EH (cell line): ENCODE measurements at places on chromosomes 12 and 14.

DNA sequence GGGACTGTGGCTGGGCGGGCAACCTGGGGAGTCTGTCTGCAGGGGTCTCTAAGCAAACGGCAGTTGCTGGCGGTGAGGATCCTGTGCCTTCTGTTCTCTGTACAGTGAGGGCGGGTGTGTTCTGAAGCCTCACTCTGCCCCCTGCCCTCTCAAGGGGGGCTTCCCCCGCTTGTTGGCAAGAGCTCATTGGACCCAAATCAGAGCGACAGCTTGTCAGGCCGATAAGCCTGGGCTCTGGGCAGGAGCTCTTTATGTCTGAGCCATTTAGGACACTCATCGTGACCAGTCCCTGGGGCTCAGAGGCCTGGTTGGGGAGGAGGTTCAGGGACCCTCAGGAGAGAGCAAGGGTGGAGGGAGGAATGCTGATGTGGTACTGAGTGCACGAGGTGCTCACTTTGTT lies 136.0 kb downstream of the TSPAN9 start:
- DNase-seq: no peak

GRCh38 chr12:23867794-23868193 lies 81.7 kb downstream of the SOX5 start:
- no peak for DNase-seq

DNA sequence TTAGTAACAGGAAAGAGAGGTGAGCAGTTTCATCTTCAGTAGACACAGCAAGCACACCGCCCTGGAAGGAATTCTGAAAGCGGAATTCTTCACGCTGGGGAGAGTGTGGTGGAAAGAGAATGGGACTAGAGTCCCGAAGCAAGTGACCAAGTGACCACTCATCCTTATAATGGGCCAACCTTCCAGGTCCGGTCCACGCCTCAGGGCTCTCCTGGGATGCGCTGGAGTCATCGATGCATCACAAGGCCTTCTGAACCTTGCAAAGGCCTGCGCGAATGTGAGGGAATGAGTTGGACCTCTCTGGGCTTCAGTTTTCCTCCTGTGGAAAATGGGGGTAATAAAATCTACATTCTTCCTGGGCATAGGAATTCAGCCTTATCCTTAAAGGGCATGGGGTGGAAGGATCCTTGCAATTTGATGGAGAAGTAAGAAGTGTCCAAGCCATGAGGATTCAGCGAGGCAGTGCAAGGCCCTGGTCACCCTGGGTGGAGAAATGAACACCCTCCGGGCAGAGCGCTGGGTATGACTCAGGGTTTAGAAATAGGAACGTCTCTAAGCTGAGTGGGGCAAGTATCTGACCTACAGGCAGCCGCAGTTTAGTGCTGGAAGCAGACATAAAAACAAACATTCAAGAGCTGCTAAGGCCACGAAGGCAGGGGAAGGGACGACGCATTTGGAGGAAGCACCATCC lies 97.7 kb downstream of the SETD3 start:
- peak; percentile 79 for DNase-seq

DNA sequence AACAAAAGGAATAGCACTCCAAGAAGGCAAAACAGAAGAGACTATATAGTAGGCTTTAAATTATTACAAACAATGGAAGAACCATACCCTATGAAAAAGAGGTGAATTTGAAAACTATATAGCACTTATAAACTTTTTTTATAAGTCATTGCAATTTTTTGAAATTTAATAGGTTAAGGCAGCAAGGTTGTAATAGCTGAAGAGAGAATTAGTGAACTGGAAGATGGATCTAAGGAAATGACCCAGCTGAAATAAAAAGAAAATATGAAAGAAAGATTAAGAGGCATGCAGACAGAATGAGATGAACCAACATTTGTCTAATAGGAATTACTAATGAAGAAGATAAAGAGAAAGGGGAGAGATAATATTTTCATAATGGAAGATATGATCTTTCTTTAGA lies 9.8 kb downstream of the TESC start:
- DNase-seq: no peak

- peak; percentile 95 for DNase-seq
Measured at GRCh38 chr14:94598816-94599655, 13.2 kb upstream of the SERPINA3 start.

DNA sequence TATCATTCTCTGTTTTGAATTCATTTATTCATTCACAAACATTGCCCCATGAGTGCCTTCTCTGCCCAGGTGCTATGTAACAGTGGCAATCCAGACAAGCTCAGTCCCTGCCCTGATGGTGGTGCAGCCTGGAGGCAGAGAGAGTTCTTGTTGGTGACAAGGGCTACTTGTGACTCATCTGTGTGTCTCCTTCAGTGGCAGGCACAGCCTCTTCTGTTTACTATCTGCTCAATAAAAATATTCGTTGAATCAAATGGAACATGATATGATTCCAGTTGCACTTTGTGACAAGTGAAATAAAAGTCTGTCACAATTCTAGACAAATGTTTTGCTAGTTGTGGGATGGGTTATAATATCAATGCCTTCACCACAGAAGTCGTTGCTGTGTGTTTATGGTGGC lies 20.6 kb upstream of the CPM start:
- DNase-seq: no peak

DNA sequence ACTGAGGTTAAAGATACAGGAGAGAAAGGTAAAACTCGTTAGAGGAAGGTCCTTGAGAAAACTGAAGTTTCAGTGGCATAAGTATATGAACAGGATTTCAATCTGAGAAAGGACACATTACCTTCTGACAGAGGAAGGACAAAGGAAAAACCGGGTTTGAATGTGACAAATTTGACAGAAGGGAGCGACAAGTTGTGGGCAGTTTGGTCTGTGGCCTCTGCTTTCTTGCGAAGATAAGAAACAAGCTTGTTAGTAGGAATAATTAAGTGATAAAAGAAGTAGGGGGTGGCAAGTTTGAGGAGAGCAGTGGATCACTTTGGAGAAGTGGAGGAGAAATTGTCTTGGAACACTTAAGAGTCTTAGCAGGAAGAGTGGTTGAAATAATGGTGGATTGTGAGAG lies 5.1 kb downstream of the MON2 start:
- DNase-seq: no peak

- no peak for DNase-seq
Measured at GRCh38 chr14:35861204-35861868, 35.2 kb downstream of the BRMS1L start.

DNA sequence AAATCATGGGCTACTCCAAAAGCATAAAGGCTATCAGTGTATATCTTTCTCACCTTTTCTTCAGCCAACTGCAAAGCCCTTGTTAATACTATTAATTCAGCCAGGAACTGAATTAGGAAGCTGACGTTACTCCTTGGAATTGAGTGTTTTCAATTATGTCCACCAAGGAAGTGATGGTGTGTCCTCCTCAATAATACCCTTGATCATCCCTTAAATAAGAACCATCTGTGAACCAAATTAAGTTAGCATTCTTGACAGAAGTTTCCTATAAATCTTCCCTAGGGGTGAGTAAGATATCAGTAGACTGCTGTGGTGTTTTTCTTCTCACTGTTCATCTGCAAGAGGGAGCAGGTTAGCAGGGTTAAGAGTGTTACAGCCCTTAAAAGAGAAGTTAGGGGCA lies 252.3 kb upstream of the AVPR1A start:
- peak; percentile 6 for DNase-seq

GRCh38 chr12:85956081-85956480 lies 82.0 kb downstream of the NTS start:
- DNase-seq: no peak

- DNase-seq: peak; percentile 93
Measured at GRCh38 chr14:92607702-92608429, 94.3 kb downstream of the RIN3 start.

DNA sequence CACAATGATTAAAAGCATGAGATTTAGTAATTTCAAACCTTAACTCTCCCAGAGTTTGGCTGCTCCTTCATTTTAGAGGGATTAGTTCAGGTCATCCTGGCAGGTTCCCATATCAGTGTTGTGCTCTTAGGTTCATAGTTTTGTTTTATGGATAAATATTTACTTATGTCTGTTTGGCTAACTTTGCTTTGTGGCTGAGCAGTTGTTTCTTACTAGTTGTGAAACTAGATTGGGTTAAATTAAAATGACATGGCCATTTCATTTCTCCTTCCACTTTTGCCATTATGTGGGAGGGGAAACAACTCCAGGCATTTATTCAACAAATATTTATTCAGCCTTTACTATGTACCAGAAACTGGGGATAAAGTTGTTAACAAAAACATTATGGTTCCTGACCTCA lies 158.8 kb downstream of the TMTC3 start:
- peak; percentile 11 for DNase-seq

DNA sequence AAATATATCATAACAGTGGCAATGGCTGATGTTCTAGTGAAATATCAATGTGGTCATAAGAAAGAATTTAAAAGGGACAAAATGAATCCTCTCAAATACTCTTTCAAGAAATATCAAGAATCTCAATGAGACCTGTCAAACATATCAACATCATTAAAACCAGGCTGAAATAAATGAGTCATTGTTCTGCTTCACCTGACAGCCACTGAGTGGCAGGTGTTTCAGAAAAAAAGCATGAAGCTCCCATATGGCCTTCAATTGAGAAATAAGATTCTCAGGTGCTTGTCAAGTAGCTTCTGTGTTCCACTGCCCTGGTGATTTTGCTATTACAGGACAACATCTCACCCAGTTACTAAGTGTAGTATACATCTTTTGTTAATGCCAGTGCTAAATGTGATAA lies 21.5 kb downstream of the ANAPC5 start:
- no peak for DNase-seq

GRCh38 chr14:65103150-65103760 lies 938 bp upstream of the MAX start:
- DNase-seq: no peak

GRCh38 chr14:31881531-31882310 lies 195.4 kb upstream of the ARHGAP5 start:
- DNase-seq: peak; percentile 34

GRCh38 chr14:30657050-30657449 lies 34.9 kb downstream of the SCFD1 start:
- no peak for DNase-seq

GRCh38 chr12:94309373-94309772 lies 150.3 kb downstream of the CEP83 start:
- no peak for DNase-seq

- peak; percentile 61 for DNase-seq
Measured at GRCh38 chr12:102215992-102216691, 18.5 kb upstream of the PMCH start.

GRCh38 chr12:105548626-105549025 lies 218.1 kb downstream of the C12orf75 start:
- DNase-seq: no peak

- no peak for DNase-seq
Measured at GRCh38 chr12:109793826-109794501, 39.2 kb downstream of the TRPV4 start.

DNA sequence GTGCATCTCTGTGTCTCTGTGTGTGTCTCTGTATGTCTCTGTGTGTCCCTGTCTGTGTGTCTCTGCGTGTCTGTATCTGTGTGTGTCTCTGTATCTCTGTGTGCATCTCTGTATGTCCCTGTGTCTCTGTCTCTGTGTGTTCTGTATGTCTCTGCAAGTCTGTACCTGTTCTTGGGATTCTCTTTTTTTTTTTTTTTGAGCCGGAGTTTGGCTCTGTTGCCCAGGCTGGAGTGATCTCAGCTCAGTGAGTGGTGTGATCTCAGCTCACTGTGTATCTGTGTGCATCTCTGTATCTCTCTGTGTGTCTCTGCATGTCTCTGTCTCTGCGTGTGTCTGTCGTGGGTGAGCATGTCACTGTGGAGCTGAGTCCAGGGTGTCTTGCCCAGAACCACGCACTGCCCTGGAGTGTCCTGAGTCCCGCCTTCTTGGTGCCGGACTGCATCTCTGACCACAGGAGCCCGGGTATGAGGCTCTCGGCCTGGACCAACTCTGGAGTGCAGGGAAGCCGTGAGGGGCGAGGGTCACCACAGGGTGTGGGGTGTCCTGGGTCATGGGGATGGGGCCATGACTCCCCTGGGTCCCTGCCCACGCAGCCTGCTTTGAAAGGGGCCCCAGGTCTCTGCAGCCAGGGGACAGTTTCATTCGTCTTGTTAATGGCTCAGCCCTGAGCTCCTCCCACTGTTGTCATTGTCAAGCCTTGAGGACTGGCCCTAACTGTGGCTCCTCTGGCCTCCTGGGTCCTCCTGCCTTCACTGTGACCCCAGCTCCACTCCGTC lies 11.8 kb downstream of the MYL2 start:
- no peak for DNase-seq

DNA sequence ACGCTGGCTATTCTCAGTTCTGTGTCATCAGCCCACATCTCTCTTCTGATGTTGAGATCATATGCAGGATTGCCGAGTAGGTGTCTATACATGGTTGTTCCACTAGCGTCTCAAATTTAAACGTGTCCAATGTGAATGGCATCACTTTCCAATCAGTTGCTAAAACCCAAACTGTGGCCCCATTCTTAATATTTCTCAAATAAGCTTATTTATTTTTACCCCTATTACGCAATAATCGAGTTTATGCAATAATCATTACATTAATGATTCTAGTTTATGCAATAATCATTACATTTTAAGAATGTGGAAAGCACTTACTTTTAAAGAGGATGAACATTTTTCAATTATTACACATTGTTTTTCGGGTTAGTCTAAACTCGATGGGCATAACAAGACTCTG lies 47.8 kb downstream of the ACSS3 start:
- DNase-seq: no peak

DNA sequence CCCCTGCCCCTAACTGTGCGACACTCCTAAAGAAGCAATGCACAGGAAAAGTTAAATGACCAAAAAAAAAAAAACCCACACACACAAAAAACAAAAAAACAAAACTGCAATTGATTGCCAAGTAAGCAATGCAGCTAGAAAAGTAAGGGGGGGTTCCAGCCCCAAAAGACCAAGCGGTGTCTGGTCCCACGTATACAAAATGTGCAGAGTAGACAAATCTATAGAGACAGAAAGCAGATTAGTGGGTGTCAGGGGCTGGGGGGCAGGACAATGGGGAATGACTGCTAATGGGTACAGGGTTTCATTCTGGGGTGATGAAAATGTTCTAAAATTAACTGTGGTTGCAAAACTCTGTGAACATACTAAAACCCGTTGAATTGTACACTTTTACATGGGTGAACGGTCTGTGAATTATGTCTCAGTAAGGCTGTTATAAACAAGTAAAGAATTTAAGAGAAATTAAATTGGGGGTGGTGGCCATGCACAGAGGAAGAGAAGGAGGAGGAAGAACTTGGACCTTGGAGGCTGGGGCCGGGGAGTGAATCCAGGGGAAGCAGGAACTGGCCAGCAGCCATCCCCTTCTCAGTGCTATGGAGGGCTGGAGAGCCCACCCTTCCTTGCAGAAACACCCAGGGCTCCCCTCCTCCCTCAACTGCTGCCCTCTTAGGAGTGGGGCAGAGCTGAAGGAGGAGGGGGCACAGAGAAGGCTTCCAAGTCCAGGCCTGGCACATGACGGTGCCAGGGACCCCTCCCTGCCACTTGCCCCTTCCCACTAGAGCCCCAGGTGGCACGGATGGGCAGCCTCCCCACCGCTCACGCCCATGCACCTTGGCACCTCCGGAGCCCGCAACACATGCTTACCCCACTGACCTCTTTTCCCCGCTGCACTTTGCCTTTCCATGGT lies 45.4 kb downstream of the KDM2B start:
- DNase-seq: no peak
